Small intestine (tissue), 16 donors: ENCODE measurements at places on chromosomes 4 and X.

DNA sequence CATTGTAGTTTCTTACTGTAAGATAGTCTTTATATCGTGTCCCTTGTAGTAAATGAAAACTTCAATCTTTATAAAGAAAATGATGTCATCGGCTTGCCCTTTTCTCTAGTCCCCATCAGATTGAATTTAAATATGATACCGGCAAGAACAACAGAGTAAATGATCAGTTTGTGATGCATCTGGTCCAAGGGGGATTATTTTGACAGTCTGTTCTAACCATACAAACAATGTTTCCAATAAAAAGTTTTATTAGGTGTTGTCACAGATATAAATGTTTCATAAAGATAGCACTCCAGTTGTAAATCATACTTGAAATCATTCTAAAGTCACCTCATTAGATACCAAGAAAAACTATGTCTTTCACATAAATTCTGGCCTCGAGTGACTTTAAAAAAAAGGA is 72.3 kb downstream of the SLC9A6 start:
- no peak for DNase-seq

GRCh38 chr4:73919691-73920090 is 50.5 kb downstream of the CXCL1 start:
- DNase-seq = no peak

- no peak for DNase-seq
Measured at GRCh38 chrX:96833333-96833732, 50.4 kb upstream of the RPA4 start.

DNA sequence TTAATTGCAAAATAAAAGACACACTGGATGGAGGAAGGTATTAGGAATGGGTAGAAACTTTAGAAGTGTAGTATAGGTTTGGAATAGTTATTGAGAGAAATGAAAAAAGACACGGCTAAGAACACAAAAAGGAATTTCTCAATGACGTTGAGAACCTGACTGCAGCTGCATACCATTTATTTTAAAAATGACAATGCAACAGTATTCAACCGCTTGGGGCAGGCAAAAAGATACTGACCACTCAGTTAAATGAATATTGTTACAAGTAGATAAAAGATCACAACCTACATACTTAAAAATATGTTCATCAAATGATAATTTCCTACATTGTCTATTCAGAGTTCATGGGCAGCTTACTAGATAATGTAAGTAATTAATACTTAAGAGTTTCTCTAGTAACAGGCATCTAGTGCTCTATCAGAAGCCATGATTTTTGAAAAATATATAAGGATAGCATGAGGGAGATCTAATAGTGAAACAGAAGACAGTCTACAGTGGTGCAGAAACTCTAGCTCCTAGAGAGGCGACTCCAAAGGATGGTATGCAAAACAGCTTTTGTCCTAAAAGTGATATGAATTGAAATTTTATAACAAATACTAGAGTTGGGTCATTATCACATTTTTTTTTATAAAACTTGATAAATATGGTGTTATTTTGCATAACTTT is 216.2 kb upstream of the VEGFC start:
- no peak for DNase-seq

- DNase-seq = no peak
Measured at GRCh38 chr4:7971881-7972500, 32.3 kb upstream of the AFAP1 start.

- peak; percentile 89 for DNase-seq
Measured at GRCh38 chrX:71622576-71623450, 4.5 kb upstream of the CXCR3 start.

- no peak for DNase-seq
Measured at GRCh38 chr4:124499261-124499660, 213.3 kb downstream of the ANKRD50 start.

DNA sequence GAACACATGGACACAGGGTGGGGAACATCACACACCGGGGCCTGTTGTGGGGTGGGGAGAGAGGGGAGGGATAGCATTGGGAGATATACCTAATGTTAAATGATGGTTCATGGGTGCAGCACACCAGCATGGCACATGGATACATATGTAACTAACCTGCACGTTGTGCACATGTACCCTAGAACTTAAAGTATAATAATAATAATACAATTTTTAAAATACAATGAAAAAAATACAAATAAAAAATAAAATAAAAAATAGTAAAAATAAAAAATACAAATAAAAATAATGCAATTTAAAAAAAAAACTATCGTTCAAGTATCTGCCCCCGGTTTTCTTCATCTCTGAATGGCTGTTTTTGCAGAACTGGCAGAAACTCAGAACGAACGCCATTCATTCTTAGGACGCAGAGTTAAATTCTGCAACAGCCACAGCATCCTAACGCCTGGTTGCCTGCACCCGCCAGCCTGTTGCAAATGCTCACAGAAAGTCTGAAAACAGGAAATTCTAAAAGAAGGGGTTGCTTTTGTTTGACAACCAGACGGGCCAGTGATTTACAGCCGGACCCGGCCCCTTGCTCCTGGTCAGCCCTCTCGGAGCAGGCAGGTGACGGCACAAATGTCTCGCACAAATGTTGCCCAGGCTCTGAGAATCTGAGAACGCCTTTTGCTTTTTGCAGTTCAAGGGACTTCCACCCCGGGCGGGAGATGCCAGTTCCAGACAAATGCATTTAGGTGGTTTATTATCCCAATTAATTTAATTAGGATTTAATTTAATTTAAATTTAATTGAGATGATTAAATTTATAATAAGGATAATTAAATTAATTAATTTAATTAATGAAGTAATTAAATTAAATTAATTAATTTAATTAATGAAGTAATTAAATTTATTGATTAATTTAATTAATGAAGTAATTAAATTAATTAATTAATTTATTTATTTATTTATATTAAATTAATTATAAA is 47.8 kb downstream of the CRLF2 start:
- DNase-seq = peak; percentile 26
